ENCODE measurements at places on chromosomes 13 and 19.

GRCh38 chr19:13072188-13072908 is 30.3 kb downstream of the LYL1 start:
- DNase-seq: no peak

DNA sequence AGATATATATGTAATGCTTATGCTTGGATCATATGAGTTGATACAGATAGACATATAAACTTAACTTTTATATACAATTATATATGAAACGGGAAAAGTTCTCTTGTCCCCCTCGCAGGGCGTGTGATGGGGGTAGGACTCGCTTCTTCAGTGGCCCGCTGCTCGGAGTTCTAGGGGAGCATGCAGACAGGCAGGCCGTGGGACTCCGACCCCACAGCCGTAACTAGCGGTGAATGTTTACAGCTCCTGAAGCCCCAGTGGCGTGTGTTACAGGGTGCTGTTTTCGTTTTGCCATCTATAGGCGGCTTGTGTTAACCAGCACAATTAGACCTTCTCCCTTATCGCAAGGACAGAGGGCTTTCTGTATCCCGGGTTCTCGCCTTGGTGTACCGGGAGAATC is 1899.8 kb downstream of the PCDH9 start:
- DNase-seq: no peak

DNA sequence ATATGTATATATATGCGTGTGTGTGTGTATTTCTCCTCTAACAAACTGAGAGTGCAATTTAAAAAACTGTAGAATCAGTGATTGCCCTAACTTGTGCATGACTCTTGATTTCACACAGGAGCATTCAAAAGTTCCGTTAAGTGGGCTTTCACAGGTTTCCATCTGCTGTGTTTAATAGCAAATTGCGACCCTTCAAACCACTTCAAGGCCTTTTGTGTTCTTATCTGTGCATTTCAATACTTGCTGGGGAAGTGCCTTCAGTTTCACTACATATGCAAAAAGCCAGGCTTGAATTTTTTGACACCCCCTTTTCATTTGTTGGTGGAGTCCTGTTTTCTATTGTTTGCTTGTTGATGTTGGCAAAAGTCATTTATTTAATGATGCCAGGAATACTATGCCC is 158.0 kb downstream of the TM9SF2 start:
- DNase-seq: peak; percentile 46

DNA sequence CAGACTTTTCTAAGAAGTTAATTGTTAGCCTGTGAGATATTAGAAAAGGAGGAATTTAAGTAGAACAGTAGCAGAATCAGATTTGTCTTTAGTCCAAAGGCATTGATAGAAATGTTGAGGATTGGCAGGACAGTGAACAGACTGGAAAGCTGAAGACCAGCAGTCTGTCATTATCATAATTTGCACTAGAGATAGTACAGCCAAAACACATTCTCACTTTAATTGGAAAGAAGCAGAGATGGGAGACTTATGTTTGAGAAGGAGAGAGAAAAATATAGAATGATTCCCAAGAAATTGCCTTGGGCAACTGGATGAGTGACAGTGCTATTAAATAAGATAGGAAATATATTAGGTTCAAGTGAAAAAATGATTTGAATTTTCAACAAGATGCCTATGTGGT is 755.5 kb downstream of the SLITRK5 start:
- DNase-seq: no peak

DNA sequence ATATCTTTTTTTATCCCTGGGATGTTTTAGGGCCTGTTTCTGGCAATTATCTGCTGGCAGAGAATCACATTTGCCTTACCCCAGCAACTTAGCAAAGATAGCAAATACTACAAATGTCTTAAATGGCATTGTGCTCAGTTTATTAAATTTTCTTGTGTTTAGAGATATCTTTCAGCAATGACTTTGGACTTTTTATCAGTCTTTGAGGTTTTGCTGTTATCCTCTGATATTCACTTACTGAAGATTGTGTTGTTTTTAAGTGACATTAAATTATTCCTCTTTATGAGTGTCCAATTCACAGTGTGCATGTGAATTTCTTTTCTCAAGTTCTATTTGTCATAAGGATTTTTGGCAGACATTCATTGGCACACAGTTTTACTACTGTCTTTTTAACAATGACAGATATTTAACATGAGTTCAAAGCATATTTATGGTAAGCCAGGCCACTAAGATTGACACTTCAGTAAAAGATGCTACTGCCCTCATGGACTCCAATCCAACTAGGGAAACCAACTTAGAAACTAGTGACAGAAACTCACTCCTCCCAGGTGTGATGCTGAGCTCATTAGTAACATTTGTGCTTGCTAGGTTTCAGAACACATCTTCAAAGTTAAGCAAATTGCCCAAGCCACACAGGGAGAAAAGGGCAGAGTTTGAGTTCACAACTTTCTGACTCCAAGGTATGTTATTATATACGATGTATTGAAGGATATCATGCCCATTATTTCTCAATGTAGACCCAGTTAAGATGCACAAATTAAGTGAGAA is 481.9 kb downstream of the GPC6 start:
- no peak for DNase-seq

GRCh38 chr19:38691938-38692457 is 44.5 kb downstream of the ACTN4 start:
- no peak for DNase-seq

GRCh38 chr19:51572410-51572809 is 1.3 kb downstream of the ZNF175 start:
- peak; percentile 55 for DNase-seq

GRCh38 chr19:16420336-16420676 is 51.5 kb downstream of the EPS15L1 start:
- no peak for DNase-seq

GRCh38 chr19:44725684-44726083 is 22.8 kb upstream of the BCL3 start:
- no peak for DNase-seq

DNA sequence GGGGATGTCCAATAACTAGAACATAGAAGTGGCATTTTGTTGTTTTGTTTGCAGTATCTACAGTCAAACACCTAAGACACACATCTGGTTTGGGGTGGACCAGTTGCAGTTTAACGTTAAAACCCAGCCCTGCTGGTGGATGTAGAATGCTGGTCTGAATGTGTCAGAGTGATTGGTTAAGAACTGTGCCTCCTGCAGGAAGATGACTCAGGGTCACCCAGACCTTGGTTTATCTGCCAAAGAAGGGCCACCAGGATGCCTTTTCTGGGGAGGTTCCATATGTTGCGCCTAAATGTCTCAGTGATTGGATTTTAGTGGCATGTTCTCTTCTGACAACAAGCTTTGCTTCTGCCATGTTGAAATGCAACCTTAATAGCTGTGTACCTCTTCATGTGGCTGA is 23.1 kb downstream of the ZNF536 start:
- no peak for DNase-seq

DNA sequence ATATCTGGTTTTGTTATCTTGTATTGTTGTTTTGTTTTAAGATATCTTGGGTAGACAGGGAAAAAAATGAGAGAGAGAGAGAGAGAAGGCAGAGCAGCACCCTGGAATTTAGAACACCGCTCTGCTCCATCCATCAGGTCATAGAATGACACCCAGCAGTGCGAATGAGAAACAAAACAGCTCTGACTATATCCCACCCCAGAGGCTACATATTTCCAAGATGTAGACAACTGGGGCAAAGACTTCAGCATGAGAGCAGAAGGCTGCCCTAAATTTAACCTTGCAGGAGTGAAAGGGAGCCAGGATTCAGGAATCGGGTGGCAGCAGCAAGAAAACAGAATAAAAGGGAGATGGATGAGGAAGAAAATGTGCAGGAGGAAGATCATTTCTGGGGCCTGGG is 46.5 kb downstream of the TNFSF13B start:
- no peak for DNase-seq

GRCh38 chr13:22770891-22771290 is 409.9 kb upstream of the SGCG start:
- no peak for DNase-seq

DNA sequence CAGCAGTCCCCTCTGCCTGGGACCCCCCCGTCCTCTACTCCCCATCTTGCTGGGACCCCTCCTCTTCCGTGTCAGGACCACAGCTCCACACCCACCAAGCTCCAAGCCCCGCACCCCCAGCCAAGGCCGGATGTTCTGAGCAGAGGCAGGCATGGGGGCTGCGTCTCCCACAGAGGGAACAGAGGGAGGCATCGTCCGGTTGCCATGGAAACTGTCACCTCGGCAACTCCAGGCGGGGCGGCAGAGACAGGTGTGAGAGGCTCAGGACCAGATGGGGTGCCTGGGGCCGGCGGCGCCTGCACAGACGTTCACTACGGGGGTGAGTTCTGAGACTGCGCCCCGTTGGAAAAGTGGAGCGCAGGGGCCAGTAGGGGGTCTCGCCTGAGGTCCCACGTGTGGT is 5.4 kb downstream of the RNU6-9 start:
- peak; percentile 80 for DNase-seq

DNA sequence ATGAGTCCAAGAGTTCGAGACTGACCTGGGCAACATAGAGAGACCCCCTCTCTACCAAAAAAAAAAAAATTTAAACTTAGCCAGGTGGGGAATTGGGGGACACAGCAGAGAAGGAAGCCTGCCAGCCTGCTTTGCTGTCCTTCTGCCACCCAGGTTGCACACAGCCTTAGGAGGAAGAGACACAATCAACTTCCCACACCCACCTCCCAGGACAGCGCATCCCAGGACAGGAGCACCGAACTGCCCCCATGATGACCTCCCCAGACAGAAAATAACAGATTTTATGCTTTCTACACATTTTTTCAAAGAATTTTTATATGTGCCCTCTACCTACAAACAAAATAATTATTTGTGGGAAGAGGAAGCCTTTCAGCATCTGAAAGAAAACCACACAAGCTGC is 126.0 kb upstream of the ZNF507 start:
- no peak for DNase-seq

GRCh38 chr13:26988059-26988769 is 183.4 kb downstream of the USP12 start:
- DNase-seq: no peak

- peak; percentile 82 for DNase-seq
Observed at GRCh38 chr19:49214701-49215100, 57.1 kb downstream of the TRPM4 start.

DNA sequence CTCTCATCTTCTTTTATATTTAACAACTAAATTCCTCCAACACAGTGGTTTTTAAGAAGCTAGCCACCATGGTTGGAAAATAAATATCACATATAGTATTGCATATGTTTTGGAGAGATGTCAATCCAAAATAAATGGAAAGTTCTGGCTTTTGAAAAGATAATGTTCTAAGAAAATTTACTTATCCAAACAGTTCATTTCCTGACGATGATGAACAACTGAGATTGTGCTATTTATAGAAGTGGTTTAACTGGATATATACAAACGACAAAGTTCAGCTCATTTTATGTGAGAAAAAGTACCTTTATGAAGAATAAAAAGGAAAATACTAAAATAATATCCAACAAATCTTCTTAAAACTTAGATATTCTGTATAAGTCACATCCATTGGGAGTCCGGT is 174.7 kb downstream of the MZT1 start:
- DNase-seq: no peak

GRCh38 chr19:43592800-43593350 is 3.1 kb downstream of the IRGQ start:
- no peak for DNase-seq

GRCh38 chr19:29212356-29212647 is 649 bp downstream of the UQCRFS1 start:
- peak; percentile 40 for DNase-seq

GRCh38 chr19:28686756-28687155 is 526.2 kb downstream of the UQCRFS1 start:
- no peak for DNase-seq

DNA sequence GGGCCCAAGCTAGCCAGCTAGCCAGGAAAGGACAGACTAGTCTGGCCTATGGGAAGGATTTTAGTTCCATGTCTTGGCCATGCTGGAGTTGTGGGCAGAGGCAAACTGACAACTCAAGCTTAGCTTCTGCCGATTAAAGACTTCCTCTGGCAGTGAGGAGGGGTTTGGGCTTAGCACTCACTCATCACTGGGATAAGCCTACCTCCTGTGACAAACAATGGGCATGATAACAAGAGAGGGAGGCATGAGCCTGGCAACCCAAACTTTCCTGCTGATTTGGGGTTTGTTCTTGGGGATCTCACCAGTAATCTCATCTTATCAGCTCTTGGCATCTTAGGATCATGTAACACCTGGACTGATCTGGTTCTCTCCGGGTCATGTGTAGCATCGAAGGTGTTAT is 83.6 kb downstream of the KL start:
- no peak for DNase-seq

DNA sequence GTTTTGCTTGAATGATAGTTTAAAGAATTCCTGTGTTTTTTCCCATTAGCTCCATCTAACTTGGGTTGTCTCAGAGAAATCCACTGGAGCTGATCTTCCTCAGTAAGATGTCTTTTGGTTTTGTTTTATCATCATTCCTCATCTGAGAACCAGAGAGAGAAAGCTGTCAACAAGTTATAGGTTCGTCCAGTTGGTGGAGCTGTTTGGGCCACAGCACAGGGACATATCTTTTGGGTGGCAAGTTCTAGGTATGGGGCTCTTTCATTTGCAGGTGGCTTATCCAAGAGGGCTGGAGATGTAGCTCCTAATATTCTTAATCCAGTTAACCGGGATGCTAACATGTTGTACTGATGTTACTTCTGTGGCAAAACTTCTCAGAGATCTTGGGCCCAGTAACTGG is 174.2 kb downstream of the KCNRG start:
- peak; percentile 5 for DNase-seq
